ENCODE measurements at places on chromosomes 2 and 18.

- DNase-seq: no peak
Observed at GRCh38 chr18:34598120-34598635, 111.9 kb upstream of the DTNA start.

- no peak for DNase-seq
Observed at GRCh38 chr2:120955427-120955826, 219.8 kb downstream of the GLI2 start.

GRCh38 chr2:3129867-3130266 is 247.8 kb downstream of the EIPR1 start:
- no peak for DNase-seq

GRCh38 chr2:58354230-58354629 is 113.1 kb upstream of the FANCL start:
- DNase-seq: no peak

DNA sequence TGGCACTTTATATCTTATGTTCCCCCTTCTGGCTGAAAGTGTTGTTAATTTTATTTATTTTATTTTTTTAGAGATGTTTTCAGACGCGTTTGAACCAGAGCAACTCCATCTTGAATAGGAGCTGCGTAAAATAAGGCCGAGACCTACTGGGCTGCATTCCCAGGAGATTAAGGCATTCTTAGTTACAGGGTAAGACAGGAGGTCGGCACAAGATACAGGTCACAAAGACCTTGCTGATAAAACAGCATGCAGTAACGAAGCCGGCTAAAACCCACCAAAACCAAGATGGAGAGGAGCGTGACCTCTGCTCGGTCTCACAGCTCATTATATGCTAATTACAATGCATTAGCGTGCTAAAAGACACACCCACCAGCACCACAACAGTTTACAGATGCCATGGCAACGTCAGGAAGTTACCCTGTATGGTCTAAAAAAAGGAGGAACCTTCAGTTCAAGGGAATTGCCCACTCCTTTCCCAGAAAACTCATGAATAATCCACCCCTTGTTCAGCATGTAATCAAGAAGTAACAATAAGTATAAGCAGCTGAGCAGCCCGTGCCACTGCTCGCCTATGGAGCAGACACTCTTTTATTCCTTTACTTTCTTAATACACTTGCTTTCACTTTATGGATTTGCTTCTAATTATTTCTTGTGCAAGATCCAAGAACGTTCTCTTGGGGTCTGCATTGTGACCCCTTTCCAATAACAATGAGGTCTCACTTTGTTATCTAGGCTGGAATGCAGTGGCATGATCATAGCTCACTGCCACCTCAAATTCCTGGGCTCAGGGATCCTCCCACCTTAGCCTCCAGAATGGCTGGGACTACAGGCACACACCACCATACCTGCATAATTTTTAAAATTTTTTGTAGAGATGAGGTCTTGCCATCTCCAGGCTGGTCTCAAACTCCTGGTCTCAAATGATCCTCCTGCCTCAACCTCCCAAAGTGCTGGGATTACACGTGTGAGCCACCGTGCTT is 55.9 kb downstream of the CACNB4 start:
- no peak for DNase-seq

GRCh38 chr2:24570225-24570624 is 79.2 kb downstream of the NCOA1 start:
- DNase-seq: no peak

DNA sequence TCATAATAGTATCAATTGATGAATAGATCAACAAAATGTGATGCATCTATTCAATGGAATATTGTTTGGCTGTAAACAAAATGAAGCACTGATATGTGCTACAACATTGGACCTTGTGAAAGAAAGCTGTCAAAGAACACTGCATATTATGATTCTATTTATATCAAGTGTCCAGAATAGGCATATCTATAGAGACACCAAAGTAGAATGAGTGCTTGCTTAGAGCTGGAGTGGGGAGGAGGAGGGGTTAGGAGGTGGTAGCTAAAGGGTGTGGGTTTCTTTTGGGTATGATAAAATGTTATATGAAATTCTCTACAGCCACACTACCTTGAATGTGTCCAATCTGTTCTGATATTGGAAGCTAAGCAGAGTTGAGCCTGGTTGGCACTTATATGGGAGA is 23.0 kb upstream of the MGAT5 start:
- no peak for DNase-seq

DNA sequence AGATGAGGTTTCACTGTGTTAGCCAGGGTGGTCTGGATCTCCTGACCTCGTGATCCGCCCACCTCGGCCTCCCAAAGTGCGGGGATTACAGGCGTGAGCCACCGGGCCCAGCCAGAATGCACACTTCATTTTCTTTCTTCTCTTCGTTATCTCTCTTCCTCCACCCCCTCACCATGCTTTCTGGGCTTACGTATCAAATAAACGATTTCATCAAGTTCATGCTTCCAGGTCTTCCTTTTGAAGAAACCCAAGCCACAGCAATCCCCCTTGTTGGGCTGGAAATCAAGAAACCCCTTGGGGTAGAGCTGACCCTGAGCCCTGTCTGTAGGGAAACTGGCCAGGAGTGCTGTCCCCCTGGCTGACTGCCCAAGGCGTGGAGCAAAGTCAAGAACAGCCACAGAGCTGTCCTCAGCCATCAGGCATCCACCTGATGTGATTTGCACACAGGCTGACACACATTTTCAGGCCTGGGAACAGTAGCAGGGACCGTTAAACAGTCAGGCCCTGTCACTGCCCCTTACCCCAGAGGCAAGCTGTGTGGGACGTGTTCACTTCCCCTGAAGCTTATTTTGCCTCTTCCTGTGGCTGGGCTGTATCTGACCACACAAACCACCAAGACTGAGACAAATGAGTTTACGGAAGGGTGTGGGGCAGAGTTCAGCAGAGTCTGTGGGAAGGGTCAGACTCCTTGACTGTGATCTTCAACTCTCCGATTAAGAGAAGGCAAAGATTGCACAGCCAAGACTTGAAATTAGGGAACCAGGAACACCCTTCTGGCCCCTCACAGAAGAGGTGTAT is 15.1 kb upstream of the NMUR1 start:
- DNase-seq: no peak

Measured in tibial nerve (tissue), 4 donors.